ENCODE measurements at places on chromosomes 6 and 20.

- DNase-seq, result no peak
Measured at GRCh38 chr20:19308146-19308545, 95.7 kb downstream of the SLC24A3 start.

DNA sequence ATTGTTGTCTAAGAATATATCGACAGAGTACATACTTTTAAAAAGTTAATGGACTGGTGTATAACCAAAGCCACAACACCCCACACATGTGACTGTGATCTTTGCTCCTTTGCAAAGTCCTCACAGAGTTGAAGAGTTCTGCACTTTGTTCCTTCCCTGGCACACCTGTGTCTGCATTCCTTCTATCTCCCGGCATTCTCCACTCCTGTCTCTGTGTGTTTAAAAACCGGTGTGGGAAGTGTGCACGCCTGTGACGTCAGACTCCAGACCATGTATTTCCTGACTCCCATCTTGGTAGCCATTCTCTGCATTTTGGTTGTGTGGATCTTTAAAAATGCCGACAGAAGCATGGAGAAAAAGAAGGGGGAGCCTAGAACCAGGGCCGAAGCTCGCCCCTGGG is at the start of gene IYD:
Gene IYD (plus strand): TSS at position 251 of the 400 bp plus-strand sequence. CDS start 20 bp downstream, at position 271.
- DNase-seq, result no peak

- DNase-seq, result no peak
Measured at GRCh38 chr6:157333956-157334355, 10.6 kb upstream of the TMEM242 start.

GRCh38 chr6:118580585-118581419 is 32.7 kb downstream of the PLN start:
- DNase-seq, result peak; percentile 85

DNA sequence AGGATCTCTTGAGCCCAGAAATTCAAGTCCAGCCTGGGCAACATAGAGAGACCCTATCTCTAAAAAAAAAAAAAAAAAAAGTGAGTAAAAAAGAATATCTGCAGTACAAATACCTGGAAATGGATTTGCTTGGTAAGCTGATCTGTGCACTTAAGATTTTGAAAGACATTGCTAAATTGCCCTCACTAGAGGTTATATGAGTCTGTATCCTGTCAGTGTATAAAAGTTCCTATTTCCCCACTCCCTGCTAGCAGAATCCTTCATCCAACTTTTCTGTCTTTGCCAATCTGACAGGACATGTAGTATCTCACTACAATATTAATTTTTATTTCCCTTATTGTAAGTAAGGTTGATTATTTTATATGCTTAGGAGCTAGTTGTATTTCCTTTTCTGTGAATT is 36.1 kb downstream of the BICRAL start:
- DNase-seq, result no peak

DNA sequence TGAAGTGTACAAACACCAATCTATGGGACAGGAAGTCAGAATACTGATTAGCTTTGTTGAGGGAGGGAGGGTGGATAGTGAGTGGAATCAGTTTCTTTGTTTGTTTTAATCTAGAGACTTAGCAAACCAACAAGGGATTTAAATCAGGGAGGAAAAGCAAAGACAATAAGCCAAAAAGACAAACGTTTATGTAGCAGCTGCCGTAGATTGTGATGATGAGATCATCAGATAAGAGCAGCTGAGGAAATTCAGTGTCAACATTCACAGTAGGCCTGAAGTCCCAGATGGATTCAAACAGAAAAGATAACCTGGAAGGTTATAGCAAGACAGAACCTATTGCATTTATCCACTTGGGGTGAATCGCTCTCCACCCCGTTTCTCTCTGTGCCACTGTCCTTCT is 104.9 kb upstream of the SYNDIG1 start:
- DNase-seq, result no peak

DNA sequence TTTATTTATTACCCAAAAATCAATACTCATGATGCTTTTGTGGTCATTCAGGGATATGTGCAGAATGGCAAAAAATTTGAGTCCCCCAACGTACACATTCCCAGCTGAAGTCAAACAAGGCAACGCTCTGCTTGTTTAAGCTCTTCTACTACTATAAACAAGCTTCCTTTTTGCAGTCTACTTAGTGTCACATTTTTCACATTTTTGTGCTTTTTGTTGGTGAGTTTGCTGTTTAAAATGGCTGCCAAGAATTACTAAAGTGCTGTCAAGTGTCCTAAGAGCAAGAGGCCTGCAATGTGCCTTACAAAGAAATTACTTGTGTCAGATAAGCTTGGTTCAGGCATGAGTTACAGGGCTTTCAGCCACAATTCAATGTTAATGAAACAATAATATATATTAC is 2.1 kb downstream of the WFDC8 start:
- no peak for DNase-seq

GRCh38 chr6:3319610-3320200 is 61.0 kb downstream of the PSMG4 start:
- DNase-seq, result no peak

- peak; percentile 25 for DNase-seq
Measured at GRCh38 chr6:88238065-88238464, 71.9 kb upstream of the CNR1 start.

DNA sequence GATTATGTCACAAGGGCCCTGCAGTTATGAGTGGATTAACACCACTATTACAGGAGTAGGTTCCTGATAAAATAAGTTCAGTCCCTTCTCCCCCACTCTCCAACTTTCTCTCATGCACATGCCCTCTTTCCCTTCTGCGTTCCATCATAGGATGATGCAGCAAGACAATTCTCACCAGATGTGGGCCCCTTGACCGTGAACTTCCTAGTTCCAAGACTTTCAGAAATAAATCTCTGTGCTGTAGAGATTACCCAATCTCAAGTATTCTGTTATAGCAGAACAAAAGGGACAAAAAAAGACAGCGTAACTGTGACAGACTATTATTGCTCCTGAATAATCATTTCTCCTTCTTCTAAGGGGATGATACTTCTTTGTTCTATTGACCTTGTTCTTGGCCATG is 33.8 kb upstream of the TMEM244 start:
- DNase-seq, result no peak

GRCh38 chr20:24445510-24446170 is 23.8 kb upstream of the SYNDIG1 start:
- no peak for DNase-seq

DNA sequence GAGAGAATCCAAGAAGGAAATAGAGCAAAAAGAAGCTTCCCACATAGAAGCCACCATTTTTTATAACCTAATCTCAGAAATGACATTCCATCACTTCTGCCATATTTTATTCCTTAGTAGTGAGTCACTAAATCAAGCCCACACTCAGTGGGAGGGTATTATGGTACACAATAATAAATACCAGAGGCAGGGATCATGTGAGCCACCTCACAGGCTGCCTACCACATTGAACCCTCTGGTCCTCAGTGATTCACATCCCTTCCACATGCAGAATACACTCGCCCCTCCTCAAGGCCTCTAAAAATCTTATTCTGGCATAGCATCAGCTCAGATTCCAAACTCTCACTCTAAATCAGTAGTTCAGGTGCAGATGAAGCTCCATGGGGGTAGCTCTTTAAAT is 49.4 kb downstream of the TMC2 start:
- no peak for DNase-seq

DNA sequence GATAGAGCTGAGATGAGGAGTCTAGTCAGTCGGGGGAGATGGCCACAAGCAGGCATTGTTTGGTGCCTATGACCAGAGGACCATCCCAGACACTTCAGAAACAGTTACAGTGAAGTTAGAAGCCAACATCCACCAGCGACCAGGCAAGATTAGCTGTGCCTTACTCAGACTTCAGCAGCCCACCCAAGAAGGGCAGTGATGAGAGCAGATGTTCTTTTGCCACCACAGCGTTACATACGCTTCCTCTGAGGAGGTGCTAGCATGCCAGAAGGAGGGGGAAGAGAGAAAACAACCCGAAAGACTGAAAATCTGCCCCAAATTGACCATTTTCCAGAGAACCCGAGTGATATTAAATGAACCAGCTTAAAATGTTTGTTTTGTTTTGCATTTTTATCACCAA is 186.8 kb downstream of the PRL start:
- no peak for DNase-seq

DNA sequence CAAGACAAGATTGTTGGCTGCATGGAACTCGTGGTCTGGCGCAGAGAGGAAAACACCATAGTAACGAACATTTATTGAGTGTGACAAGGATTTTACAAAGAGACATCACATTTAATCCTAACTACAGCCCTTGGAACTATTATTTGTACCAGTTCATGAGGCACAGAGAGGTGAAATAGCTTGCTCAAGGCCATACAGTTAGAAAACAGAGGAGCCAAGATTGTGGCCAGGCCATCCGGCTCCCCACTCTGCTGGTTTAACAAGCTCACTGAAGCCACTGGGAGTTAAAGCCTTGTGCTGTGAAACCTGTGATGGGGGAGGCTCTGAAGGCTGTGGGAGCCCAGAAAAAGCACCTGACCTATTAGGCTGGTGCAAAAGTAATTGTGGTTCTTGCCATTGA is 74.9 kb upstream of the ZNFX1 start:
- DNase-seq, result no peak

- DNase-seq, result no peak
Measured at GRCh38 chr6:142900227-142900971, 44.6 kb downstream of the HIVEP2 start.

GRCh38 chr6:97422171-97422570 is 139.2 kb upstream of the MMS22L start:
- DNase-seq, result no peak

GRCh38 chr20:46129955-46130481 is 11.9 kb downstream of the CD40 start:
- no peak for DNase-seq

GRCh38 chr20:58877976-58878360 is 25.5 kb downstream of the GNAS start:
- DNase-seq, result no peak

DNA sequence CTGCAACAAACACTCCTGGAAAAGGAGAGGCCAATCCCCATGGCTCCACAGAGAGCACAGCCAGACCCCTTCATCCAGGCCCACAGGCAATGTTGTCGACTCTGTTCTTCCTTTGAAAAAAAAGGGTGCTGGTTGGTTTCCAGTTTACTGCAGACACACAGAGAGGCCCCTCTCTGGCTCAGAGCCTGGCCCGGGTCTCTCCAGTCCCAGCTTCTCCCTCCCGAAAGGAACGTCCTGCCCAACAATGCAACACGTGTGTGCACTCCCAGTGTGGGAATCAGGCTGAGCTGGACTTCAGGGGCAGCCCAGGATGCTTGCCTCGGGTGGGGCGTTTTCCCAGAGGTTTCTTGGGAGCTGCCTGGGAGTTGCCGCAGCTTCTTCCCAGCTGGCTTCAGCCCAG is 4.5 kb upstream of the NKAIN4 start:
- no peak for DNase-seq

GRCh38 chr6:3393836-3394202 is 63.0 kb downstream of the SLC22A23 start:
- DNase-seq, result no peak

DNA sequence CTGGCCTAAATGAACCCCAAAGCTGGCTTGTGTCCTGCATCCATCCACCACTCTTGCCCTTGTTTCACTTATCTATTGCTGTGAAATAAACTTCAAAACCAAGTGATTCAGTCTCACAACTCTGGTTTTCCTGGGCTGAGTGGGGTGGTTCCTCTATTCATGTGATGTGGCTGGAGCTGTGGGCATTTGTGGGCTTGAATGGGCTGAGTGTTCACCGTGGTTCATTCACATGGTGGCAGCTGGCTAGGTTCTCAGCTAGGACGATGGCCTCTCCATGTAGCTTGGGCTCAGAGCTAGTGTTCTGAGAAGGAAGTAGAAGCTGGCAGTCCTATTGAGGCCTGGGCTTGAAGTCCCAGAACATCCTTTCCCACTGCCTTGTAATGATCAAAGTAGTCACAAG is 30.4 kb downstream of the FKBP1A start:
- DNase-seq, result no peak

GRCh38 chr20:62159839-62160238 is 16.3 kb downstream of the SS18L1 start:
- no peak for DNase-seq

DNA sequence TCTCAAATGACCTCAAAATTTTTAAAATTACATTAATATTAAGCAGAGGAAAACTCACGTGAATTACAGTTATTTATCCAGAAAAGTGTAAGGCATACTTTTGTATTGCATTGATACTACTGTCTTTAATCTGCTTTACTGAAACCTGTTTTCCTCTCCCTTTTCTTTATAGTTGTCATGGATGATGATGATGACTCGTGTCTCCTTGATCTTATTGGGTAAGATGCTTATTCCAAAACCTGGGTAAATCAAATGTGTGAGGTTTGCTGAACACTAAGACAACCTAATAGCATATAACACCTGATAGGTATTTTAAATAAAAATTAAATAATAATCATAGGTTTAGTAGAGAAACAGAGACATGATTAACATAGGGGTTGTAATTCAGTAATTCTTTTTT is 40.0 kb downstream of the BICRAL start:
- DNase-seq, result no peak

All from dermis blood vessel endothelial cell (primary cell).